Stimulated activated effector memory CD8-positive, alpha-beta T cell treated with anti-CD3 and anti-CD28 coated beads, Interleukin-12 subunit alpha, Interleukin-12 subunit beta, amount 100 ng/mL, for 72 hours (primary cell): ENCODE measurements at places on chromosomes 3 and 15.

- no peak for DNase-seq
Measured at GRCh38 chr3:138640537-138640936, 32.0 kb downstream of the FAIM start.

- DNase-seq, result no peak
Measured at GRCh38 chr3:153927107-153927506, 194.1 kb upstream of the ARHGEF26 start.

- peak; percentile 66 for DNase-seq
Measured at GRCh38 chr3:50519471-50520089, 16.1 kb upstream of the CACNA2D2 start.

GRCh38 chr15:34039790-34040113 lies 748 bp upstream of the AVEN start:
- no peak for DNase-seq

DNA sequence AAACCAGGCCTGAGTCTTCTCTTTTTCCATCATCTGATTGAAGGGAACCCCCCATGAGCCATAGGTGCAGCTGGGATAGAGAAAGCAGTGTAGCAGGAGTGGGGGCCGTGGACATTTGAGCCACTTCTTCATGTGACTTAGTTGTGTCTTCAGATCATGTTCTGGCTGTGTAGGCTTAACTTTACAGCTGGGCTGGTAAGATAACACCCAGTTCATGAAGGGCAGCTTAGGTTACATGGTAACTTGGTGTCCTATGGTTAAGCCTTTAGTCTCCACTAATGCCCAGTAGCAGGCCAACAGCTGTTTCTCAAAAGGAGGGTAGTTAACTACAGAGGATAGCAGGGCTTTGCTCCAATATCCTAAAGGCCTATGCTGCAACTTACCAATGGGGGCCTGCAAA lies 11.4 kb upstream of the SNRPN start:
- DNase-seq, result no peak

DNA sequence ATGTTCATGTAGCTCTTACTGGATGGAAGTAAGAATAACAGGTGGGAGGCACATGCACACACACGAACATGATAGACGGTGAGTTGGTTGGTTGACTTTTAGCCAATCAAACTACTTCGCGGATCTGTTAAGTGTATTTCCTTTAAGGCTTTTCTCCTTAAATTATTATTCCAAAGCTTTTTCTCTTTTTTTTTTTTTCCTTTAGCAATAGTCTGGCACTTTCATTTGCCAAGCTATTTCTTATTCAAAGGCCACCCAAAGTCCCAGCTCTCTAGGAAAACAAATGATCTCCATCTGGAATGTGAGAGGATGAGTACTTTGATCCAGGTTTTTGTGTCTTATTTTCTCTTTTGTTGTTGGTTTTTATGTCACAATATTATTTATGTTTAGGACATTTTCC lies 141.1 kb downstream of the TPRG1 start:
- no peak for DNase-seq

DNA sequence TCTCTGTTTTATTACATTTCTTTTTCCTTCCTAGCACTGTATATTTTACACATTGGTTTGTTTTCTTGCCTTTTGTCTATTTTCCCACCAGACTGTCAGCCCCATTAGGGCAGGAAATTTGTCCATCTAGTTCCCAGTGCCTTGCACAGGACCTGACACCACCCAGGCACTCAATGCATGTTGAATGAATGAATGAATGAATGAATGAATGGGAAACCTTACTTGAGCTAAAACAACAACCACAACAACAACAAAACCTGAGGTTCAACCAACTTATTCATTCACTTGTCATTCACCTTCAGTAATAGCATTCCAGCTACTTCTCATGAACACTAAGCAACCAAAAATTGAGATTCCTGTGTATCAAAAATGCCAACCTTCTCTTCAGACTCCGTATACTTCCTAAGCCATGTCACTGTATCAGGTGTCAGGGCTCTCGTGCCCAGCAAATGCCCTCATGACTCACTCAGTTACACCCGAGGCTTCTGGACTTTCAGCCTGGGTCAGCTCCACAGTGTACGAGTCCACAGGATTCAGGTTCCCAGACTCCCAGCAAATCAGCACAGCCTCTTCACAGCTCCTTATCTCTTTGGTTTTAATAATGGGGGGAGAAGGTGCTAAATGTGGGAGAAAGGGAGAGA lies 37.3 kb downstream of the FSD2 start:
- no peak for DNase-seq
